ENCODE measurements at places on chromosomes 2 and 18.

DNA sequence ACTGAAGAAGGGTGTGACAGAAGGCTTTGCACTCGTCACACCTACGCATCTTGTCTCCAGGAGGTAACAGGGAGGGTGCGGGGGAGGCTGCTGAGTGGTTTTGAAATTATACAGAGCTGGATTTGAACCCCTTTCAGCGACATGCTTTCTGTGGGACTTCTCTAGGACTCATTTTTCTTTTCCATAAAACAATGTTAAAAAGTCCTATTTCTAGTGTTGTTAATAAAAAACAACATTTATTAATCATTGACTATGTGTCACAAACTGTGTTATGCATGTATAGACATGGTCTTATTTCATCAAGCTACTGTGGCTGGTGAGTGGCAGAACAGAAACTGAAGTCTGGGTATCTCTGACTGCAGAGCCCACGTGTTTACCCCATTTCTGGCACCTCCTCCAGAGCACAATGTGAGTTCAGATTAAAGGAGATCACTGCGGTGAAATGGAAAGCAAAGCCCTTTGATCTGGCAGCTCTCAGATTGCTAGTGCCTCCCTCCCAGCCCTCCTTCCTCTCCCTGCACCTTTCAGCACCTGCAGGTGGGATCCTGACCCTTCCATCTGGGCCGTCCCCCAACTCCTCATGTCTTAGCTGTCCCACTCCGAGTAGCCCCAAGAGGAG, 315.5 kb upstream of the MYT1L start:
- peak; percentile 35 for DNase-seq

DNA sequence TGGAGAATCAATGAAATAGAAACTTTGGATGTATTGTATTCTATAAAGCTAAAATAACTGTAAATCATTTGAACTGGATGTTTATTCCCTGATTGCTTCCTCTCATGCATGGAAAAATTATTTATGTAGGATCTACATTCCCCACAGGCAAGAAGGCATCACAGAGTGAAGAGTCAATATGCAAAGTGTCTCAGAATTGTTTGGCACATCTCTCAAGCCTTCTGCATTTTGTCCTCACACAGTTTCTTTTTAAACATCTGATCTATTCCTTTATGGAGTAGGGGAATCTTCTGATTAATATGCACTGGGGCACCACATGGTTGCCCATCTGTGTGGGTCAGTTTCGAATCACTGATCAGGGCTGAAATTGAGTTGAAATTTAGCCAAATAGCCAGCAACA, 465.4 kb downstream of the ZNF804A start:
- no peak for DNase-seq

DNA sequence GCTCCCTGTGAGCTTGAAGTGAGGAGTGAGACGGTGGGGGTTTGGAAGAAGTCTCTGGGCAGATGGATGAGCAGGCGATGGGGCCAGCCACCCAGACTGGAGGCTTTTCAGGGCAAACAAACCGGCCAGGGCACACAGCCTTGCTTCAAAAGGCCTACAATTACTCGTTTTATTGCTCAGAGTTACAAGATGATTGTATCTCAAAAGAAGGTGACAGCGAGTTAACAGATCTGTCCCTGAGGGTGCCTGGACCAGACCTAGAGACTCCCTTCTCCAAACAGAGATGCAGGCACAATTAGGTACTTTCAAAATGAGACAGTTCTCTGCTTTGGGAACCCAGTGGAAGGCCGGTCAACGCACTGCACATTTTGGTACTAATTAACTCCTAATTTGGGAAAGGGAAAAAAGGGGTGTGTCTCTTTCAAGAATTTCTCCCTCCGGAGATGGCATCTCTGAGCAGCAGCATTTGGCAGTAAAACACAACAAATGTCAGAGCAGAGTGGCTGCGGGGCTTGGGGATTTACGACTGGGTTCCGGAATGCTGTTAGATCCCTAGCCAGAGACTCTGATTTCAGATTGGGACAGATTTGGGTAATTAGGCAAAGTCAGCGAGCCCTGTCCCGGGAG, 226.7 kb downstream of the TTC32 start:
- no peak for DNase-seq

DNA sequence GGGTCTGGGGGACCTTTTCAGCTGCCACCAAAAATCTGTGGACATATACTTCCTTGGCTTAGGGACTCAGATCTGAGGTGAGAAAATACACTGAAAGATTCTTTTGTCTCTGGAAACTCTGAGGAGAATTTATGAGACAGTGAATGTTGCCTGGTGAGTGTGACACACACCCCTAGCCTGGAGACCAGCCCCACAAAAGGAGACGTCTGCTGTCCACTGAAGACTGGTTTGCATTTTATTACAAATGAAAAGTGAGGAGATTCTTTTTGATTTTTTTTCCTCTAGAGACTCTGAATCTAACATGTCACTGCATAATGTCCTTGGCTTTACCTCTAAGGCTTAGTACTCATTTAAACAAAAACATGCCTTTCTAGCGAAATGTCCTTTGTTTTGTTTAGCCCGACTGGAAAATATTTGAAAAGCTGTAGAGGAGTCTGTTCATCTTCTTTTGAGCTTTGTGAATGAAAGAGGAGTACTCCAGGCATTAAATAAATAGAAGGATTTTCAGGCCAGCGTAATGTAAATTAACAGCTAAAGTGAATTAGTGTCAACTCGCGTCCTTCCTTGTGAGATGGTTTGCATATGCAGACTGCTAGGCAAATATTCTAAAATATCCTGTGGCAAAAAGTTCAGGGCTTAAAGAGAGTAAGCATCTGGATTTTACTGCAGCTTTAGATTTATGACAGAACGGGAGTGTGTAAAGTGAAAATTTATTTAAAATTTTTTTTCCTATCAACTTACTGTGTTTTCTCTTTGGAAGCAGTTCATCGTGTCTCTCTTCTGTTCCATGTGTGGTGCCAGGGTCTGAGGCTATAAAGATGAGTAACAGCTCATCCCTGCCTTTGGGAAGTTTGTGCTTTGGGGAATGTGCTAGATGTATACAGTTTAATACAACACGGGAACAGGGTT, 125.4 kb downstream of the VWA3B start:
- DNase-seq, result no peak

GRCh38 chr2:240877460-240878340, 9.1 kb downstream of the AGXT start:
- no peak for DNase-seq

- DNase-seq, result no peak
Measured at GRCh38 chr2:28333606-28334526, 58.8 kb upstream of the FOSL2 start.

DNA sequence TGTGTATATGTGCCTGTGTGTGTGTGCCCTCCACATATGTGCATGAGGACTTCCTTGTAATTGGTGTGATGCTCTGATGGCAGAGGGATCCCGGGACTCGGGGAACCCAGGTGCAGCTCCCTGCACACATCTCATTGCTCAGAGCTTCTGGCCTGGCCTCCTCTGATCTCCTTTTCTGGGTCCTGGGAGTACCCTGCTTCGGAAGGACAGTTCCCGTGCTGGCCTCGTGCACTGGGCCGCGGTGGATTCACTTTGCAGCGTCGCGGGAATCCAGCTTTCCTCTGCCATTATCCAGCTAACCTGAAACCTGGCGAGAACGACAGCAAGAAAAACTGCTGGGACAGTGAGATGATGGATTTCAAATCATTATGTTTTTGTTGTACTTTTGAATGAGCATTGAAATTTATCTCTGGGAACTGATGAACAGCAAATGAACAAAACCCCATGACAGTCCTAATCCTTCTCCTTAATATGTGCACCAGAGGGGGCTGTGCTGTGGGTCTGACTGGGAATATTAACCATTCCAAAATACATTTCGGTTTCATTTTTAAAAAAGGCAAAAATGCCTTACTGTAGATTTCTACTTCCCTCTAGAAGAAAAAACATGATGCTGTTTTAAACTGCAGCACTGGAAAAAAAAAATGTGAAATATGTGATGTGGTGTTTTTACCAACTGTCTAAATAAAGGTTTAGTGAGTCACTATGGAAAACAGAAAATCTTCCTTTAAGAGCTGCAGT, 78.2 kb downstream of the PTGR3 start:
- DNase-seq, result no peak

- DNase-seq, result no peak
Measured at GRCh38 chr2:161943011-161943410, 131.0 kb downstream of the DPP4 start.

DNA sequence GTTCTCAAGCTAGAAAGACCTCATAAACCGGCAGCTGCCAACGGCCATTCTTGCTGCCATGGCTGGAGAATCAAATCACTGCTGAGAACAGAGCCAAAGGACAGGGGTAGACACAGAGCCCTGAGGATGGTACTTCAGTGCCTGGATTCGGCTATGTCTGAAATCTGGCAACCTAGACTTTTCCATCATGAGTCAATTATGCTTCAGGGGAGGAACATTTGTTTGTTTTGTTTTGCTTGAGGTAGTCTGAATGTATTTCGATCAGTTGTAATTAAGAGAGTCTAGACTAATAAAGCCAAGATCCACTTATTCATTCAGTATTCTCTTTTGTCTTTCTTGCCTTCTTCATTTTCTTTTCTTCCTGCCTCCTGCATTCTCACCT, 122.8 kb upstream of the SH3BP4 start:
- no peak for DNase-seq

DNA sequence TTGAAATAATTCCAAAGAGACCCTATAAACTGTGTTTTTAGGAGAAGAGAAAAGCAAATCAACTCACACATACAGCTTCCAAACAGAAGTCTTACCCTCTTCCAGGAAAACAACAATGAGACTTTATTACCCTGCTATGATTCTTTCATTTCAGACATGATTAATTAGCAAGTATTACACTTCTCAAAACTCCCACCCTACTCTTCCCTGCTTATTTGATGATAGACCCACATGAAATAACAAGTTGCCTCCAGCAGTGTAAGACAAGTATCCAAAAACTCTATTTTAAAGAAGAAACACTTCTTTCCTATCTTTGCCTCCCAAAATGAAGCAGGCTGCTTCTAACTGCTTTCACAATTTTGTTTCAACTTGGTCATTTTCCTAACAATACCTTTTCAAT, 4.1 kb downstream of the FIGN start:
- DNase-seq, result no peak

DNA sequence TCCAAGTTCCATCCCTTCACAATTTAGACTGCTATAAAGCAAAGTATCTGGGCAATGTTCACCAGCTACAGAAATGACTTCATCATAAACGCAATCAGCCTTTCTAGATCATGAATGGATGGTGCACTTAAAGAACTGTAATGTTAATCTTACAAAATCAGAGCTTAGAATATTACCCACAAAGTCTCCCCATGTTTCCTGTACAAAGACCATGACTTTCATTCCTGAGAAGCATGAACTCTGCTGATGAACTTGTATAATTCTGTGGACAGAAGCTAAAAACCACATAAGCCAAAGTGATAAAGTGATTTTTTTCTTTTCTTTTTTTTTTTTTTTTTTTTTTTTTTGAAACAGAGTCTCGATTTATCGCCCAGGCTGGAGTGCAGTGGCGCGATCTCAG, 53.3 kb downstream of the C1D start:
- DNase-seq, result no peak

GRCh38 chr18:9876867-9877654, 8.7 kb upstream of the TXNDC2 start:
- DNase-seq, result no peak

DNA sequence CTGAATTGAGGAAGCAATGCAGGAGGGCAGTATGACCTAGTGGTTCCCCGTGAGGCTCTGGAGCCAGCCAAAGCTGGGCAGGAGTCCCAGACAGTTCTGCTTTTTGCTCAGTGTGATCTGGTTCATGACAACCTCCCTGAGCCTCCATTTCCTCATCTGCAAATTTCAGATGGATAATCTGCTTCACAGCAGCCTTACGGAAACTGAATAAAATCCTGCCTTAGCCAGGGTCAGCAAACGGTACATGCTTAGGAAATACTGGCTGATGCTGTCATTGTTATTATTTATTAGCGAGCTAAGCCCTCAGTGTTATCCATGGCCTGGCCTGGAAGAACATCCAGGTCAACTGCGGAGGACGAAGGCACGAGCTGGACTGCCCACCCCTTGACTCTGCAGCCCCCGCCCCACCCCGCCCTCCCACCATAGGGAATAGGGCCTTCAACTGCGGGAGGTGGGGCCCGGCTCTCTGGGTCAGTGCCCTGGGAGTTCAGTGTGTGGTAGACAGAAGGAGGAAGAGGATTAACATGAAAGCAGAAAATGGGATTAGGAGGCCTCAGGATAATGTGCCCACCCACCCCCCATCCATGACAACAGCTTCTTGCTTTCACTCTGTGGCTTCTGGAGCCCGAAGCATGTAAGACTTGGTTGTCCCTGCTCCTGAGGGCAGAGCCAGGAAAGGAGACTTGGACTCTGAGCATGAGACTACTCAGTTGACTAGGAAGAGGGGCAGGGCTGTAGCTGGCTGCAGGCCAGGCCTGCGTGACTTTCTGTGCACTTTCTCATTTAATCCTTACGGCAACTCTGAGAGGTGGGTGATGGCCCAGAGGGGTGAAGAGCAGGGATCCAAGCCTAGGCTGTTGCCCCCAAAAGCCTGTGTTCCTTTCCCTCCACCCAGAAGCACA, 13.1 kb downstream of the PKDCC start:
- peak; percentile 15 for DNase-seq

DNA sequence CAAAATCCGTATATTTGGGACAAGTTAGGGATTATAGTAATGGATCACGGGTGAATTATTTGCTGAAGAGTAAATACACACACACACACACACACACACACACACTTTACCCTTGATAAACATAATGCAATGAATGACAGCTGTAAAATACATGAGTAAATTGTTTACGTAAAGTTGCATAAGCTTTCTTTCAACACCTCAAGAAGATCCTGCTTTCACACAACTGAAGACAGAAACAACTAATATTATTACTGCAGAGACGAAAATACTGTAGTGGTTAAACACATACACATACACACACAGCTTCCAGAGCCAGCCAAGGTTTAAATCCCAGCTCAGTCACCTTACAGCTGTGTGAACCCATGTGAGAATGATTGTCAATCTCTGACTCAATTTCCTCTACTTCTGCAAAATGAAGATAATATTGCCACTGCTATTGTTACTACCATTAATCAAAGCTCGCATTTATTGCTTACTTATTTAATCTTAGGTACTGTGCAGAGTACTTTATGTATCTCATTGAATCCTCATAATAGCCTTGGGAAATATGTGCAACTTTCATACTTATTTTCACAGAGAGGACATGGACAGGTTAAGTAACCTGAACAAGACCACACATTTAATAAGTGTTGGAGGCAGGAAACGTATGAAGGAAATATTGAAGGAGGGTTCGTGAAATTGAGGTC, 50.6 kb upstream of the DOK6 start:
- no peak for DNase-seq

- DNase-seq, result no peak
Measured at GRCh38 chr18:49884465-49884864, 71.1 kb upstream of the ACAA2 start.
